Astrocyte of the spinal cord (primary cell): ENCODE measurements at places on chromosomes 6 and 20.

- no peak for DNase-seq
Measured at GRCh38 chr20:38872036-38872435, 54.2 kb upstream of the FAM83D start.

- DNase-seq = no peak
Measured at GRCh38 chr6:85041376-85041775, 277.0 kb upstream of the TBX18 start.

DNA sequence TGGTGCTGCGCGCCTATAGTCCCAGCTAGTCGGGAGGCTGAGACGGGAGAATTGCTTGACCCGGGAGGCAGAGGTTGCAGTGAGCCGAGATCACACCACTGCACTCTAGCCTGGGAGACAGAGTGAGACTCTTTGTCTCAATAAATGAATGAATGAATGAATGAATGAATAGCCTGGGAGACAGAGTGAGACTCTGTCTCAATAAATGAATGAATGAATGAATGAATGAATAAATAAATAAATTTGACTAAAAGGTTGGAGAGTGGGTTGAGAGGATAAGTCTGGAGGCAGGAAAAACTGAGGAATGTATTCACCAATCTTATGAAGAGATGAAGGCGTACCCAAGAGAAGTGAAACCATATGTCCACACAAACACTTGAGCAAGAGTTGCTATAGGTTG, 24.5 kb upstream of the RPP40 start:
- DNase-seq = no peak

DNA sequence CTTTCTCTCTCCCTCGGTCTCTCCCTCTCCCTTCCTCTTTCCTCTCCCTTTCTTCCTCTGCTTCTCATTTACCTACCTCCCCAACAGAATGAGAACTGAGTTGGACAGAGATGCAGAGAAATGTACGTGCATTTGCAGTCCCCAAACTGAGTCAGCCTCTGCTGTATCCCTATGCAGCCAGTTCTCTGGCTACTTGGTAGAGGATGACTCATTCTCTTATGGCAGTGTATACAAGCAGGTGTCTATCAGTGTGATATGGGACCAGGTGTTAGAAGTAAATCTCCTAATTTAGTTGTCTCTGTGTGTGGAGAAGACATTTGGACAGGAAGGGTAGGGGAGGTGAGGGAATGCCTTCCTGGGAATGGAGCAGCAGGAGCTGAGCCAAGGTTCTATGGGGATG, 470.8 kb downstream of the CD109 start:
- no peak for DNase-seq

DNA sequence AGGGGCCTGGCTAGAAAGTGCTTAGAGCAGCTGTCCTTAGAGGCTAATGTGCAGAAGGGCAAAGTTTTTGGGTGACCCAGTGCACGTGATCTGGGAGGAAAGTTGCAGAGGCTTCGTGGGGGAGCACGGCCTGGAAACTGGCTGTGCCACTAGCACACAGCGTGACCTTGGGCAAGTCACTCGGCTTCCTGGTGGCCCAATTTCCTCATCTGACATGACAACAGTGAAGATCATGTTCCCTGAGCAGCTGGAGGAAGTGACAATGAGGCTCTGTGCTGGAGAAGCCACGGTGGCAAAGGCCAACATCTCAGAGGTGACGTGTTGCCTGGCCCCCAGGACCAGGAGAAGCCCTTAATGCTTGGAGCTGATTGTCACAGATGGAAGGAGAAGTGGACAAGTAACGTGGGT, 99.5 kb downstream of the FOXC1 start:
- DNase-seq = no peak

- DNase-seq = no peak
Measured at GRCh38 chr6:46699970-46700369, 12.3 kb downstream of the TDRD6 start.

DNA sequence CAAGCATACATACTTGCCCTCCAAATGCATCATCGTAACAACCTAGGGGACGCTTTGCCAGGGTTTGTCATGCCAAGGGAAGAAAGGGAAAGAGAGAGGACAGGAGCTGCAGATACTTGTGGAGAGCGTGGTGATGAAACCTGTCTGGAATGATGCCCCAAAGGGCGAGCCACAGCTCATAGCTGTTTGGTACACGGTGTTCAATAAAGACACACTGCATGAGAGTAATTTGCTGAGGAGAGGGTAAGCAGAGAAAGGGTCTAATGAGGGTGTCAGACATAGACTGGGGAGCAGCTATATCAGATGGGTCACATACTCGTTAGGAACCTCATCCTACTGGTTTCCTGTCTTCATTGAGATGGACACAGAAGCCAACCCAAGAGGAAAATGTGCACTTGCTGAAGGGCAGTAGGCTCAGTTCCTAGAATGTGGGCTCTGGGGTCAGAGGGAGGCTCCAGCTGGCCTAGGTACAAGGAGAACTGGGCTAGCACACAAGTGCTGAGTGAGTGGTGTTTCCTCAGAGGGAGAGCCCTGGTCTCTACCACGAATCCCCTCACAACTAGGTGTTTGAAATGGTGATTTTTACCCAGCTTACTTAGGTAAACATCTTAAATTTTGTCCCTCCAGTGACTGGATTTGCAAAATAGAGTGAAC, 5.2 kb upstream of the FOXO3 start:
- no peak for DNase-seq

GRCh38 chr6:7590918-7591302, 912 bp downstream of the SNRNP48 start:
- no peak for DNase-seq

- no peak for DNase-seq
Measured at GRCh38 chr6:162488444-162488843, 239.1 kb downstream of the PRKN start.

DNA sequence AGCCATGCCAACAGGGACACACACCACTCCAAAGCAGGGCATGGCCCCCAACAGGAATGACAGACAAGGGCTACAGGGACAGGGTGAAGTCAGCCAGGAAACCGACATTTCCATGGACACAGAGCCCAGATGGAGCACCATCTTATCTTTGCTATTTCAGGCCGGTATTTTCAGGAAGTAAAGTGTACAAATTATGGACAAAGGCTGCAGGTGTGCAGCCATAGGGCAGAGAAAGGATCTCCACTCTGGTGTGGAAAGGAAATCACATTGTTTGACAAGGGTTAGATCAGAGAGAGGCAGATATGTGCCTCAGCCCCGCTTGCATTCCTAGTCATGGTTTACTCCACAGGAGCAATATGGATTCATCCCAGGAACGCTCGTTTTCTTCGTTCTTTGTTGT, 81.7 kb upstream of the SLC22A23 start:
- no peak for DNase-seq

GRCh38 chr6:69894578-69895347, 28.4 kb downstream of the COL19A1 start:
- DNase-seq = peak; percentile 50

- no peak for DNase-seq
Measured at GRCh38 chr20:32999603-33000250, 4.5 kb downstream of the SUN5 start.

GRCh38 chr6:27863962-27864905, 48.0 kb downstream of the OR2B2 start:
- peak; percentile 27 for DNase-seq

DNA sequence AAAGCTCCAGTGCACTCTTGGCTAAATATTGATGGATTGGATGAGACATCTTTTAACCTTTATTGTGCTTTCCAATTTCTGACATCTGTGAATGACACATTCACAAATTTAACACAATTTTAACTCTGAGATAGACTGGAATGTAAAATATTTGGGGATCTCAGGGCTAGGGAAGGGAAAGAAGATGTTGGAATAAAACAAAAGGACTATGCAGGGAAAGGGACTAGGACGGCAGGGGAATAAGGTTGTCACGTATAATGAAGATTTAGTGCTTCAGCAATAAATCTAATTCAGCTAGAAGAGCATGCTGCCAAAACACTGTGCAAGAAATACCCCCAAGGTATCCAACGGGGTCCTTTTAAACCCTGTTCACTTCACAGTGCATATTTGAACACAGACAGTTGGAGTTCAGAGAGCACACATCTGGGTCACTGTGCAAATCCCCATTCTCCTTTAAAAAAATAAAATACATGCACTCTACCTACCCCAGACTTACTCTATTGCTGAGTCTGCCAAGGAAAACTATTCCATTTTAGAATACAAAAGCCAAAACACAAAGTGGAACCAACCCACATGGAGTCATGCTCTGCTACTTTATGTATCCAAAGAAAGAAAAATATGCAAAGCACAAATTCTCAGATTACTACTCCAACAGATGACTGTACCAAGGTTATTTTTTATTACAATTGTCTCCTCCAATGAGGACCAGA, 151.0 kb upstream of the RSPO3 start:
- peak; percentile 9 for DNase-seq

GRCh38 chr6:20085817-20086216, 126.5 kb downstream of the MBOAT1 start:
- no peak for DNase-seq

- DNase-seq = peak; percentile 25
Measured at GRCh38 chr6:130303431-130303830, 62.4 kb upstream of the TMEM200A start.

DNA sequence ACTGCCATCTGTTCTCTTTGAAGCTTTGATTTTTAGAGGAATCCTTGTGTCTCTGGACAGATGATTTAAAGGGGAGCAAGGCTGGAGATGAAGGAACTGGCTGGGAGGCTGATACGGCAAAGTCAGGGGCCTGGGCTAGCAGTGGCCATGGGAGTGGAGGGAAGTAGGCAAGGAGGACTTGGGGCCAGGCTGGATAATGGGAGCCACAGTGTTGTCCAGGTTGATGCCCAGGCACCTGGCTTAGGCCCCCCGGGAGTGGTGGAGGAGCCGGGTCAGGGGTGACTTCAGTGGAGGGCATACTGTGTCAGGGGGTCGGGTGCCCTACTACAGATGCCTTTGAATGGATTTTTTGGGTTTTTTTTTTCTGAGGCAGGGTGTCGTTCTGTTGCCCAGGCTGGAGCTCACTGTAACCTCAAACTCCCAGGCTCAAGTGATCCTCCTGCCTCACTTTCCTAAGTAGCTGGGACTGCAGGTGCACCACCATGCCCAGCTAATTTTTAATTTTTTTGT, 45.0 kb downstream of the EFCAB8 start:
- DNase-seq = no peak

DNA sequence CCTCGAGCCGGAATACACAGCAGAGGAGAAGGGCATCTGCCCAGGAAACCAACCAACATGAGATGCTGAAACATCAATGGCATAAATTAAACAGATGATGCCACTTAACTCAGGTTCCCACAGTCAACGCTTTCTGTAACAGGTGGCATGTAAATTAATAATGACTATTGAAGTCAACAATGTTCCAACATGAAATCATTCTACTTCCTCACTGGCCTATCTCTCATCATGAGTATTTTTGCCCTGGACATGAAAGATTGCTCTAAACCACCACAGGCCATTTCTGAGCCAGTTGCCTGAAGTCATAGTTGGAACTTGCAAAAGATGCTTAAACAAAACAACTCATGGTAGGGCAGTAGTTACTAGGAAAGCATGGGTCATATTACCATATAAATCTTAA, 397.9 kb upstream of the JARID2 start:
- DNase-seq = no peak

- DNase-seq = peak; percentile 50
Measured at GRCh38 chr6:78533426-78533825, 333.9 kb upstream of the IRAK1BP1 start.

DNA sequence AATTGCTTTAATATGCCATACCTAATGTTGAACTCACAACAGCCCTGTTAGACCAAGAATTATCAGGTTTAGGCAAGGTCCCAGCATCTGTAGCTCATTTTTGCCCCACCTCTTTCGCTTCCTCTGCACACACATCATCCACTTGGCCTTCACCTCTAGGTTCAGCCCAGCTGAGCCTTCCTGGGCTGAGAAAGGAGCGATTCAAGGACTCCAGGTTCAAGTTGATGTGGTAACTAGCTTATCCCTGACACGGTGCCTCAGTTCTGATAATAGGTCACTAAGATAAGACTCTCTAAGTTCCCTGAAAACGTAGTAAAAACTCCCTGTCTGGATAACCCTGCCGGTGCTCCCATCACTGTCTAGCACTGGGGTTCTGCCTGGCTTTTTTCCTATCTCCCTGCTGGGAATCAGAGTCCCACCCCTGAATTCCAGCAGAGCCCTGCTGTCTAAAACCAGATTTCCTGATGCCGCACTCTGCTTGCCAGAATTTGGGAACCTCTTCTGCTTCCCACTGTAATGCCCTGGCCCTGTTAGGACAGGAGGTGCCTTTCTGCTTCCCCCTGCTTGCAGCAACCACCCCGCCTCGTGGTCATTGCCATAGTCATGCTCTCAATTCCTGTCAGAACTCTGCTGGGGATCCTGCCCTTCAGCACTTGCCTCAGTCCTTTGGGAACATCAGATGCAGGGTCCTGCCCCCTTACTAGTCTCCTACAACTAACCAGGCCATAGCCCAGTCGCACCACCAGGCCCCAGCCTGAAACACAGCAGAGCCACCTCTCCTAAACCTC, 47.6 kb downstream of the ALDH8A1 start:
- DNase-seq = no peak

- DNase-seq = no peak
Measured at GRCh38 chr20:39214828-39215227, 252.7 kb downstream of the DHX35 start.

DNA sequence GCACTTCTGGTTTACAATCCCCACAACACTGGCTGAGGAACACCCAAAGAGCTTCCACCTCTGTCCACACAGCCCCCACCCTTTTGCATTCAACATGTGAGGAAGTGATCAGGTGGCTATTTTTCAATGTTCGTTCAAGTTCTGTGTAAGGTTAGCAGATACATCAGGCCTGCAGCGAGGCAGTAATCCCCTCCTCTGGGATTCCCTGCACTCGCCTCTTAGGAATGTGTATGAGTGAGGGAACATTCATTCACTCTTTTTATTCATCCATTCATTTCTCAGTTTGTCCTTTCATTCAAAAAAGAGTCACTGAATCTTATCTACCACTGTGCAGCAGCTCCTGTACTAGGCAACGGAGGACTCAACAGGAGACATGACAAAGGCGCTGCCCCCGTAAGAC, 236.4 kb upstream of the PRDM1 start:
- no peak for DNase-seq

DNA sequence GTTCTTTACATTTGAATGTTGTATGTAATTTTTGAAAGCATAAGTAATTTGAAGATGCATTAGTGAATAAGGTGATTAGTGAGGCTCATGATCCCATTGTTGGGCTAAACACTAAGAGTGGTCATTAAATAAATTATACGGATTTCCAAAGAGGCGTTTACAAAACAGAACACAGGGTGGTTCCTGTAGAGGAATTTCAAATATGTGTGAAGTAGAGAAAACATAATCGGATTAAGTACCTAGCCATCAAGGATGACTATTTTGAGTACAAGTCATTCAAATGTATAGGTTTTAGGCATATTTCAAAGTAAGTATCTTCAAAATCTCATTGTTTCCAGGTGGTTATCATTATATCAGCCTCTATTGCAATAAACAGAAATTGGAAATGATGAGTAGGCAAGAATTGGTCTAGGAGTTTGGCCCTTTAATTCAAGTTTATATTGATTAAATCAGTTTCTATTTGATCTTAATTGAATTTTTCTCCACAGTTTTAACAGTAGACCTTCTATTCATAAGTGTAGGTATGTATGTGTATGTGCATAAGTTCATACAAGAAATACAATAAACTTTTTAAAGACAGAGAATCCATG, 94.8 kb downstream of the MYLK4 start:
- no peak for DNase-seq
